CD14-positive monocyte (primary cell): ENCODE measurements at places on chromosomes 7 and 10.

DNA sequence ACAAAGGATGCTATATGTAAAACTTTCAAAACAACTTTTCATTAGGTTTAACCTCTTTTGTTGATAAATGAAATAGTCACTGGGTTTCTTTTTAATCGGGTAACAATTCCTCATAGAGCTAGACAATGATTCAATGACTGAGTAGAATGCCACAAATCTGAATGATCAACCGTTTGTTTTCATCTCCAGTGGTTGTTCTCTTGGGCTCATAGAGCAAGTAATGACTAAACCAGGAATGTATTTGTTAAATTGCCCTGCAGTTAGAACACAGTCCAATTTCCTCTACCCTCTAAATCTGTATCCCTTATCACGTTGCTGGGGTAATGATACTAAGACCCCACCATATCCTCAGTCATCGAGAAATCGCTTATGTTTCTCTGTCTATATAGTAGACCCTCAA, 40.0 kb downstream of the CNNM1 start:
- DNase-seq = no peak
- H3K4me3 ChIP-seq = no peak overlapping the region
- H3K27me3 ChIP-seq = no peaks in the 10 kb centered on the region
- H3K4me1 ChIP-seq = no peaks in the 10 kb centered on the region
- H3K27ac ChIP-seq = no peak overlapping the region

- peaks cover 16% of the 10 kb centered on the region for H3K4me1 ChIP-seq
- no peak overlapping the region for H3K27ac ChIP-seq
- peak overlapping the region; percentile 84 for H3K4me3 ChIP-seq
- H3K27me3 ChIP-seq = peaks cover 2% of the 10 kb centered on the region
- no peaks in the 10 kb centered on the region for H3K36me3 ChIP-seq
Observed at GRCh38 chr7:26397796-26398426, 106.2 kb downstream of the SNX10 start.

GRCh38 chr7:20301311-20301939, 29.3 kb upstream of the ITGB8 start:
- peak; percentile 66 for DNase-seq
- H3K4me1 ChIP-seq = no peaks in the 10 kb centered on the region
- no peaks in the 10 kb centered on the region for H3K36me3 ChIP-seq
- no peak overlapping the region for H3K27ac ChIP-seq
- no peaks in the 10 kb centered on the region for H3K27me3 ChIP-seq
- H3K4me3 ChIP-seq = no peak overlapping the region

- H3K36me3 ChIP-seq = peaks cover 60% of the 10 kb centered on the region
- DNase-seq = no peak
- H3K27ac ChIP-seq = no peak overlapping the region
- peaks cover 4% of the 10 kb centered on the region for H3K4me1 ChIP-seq
- no peak overlapping the region for H3K4me3 ChIP-seq
Observed at GRCh38 chr7:151705636-151706276, 171.2 kb downstream of the PRKAG2 start.

GRCh38 chr10:99522470-99523250, 10.1 kb upstream of the NKX2-3 start:
- no peaks in the 10 kb centered on the region for H3K36me3 ChIP-seq
- no peak overlapping the region for H3K4me3 ChIP-seq
- H3K4me1 ChIP-seq = peaks cover 4% of the 10 kb centered on the region
- no peak overlapping the region for H3K27ac ChIP-seq

DNA sequence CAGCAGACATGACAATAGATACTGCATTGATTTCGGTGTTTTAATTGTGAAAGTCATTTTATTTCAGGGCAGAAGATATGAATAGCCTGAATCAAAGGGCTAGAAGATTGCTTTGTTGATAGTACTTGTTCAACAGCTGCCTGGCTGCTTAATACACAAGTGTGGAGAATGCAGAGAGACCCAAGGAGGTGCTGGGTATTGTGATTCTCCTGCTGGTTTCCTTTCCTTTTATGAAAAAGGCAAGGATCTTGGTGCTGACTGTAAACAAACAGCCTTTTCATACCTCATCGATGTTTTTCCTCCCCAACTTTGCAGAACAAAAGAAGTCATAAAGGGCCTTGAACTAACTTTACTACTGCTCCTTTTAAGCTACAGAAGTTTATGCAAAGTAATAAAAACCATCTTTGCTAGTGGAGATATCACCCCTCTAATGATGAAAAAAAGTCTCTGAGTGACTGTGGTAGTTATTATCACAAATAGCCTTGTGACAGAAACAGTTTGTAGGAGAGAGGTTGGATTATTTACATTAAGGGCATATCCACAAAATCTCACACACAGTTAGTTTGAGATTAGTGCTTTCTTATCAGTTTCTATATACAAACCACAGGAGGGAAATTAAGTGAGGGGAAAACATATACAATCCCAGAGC, 800.0 kb downstream of the LRMDA start:
- H3K27me3 ChIP-seq = no peaks in the 10 kb centered on the region
- no peak for DNase-seq
- no peak overlapping the region for H3K4me3 ChIP-seq
- H3K4me1 ChIP-seq = no peaks in the 10 kb centered on the region

DNA sequence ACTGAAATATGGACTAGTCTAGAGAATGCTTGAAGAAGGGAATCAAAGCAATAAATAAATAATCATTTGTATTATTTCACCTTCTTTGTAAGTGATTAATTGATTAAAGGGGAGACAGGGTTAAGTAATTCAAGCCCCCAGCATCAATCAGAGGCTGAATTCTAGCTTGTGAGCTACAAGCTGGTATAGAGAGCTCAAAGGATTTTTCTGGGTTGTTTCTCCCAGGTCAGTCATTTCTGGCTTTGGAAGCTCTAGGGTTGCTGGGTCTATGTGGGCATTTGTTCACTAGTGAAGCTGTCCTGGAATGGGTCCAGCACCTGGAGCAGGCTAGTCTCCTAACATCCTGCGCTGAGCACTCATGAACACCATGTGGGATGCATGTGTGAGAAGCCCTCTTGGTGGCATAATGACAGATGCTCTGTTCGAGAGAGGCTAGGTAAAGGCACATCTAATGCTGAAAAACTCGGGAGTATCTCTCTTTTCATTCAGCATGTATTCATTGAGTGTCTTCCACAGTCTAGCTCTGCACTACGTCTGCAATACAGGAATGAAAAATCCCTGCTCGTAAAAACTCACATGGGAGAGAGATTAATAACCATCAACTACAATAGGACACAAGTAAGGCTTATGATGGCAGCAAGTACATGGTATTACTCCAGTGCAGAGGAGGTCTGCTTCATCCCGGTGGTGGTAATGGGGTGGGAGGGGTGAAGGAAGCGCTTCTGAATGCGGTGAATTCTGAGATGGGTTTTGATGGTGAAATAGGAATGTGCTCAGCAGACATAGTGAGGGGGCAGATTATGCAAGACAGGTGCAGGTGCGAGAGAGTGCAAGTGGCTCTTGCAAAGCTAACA, 68.0 kb upstream of the NRP1 start:
- H3K27ac ChIP-seq = no peak overlapping the region
- no peaks in the 10 kb centered on the region for H3K36me3 ChIP-seq
- H3K4me1 ChIP-seq = no peaks in the 10 kb centered on the region
- H3K4me3 ChIP-seq = no peak overlapping the region

DNA sequence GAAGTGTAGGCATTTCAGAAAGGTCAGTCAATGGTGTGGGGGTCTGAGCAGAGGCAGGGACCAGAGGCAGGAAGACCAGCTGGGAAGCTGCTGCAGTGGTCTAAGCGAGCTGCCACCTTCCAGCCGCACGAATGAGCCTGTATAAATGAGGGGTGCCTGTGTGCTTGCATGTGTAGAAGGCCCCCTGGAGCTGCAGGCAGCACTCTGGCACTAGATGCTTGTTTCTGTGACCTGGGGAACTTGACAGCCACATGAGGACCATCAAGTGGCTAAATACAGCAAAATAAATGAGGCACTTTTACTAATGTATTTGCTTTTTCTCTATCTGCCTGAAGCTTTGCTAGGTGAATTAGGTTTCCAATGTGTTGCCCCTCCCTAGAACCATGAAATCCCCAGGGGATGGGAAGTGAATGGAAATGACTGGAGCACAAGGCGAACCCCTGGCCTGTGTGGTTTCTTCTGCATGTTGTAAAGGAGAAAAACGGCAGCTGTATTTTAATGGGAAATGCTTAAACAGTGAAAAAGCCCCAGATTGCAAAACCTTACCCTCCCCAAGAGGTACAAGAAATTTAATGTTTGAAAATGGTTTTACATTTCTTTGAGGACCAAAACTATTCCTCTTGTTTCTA, 57.7 kb downstream of the PYROXD2 start:
- no peak overlapping the region for H3K4me3 ChIP-seq
- H3K27ac ChIP-seq = no peak overlapping the region
- no peaks in the 10 kb centered on the region for H3K27me3 ChIP-seq
- peaks cover 25% of the 10 kb centered on the region for H3K4me1 ChIP-seq
- no peaks in the 10 kb centered on the region for H3K36me3 ChIP-seq
- no peak for DNase-seq
